Stimulated activated CD4-positive, alpha-beta T cell treated with anti-CD3 and anti-CD28 coated beads, Interleukin-4, amount 100 ng/mL, for 4 hours (primary cell): ENCODE measurements at places on chromosomes 2 and 18.

DNA sequence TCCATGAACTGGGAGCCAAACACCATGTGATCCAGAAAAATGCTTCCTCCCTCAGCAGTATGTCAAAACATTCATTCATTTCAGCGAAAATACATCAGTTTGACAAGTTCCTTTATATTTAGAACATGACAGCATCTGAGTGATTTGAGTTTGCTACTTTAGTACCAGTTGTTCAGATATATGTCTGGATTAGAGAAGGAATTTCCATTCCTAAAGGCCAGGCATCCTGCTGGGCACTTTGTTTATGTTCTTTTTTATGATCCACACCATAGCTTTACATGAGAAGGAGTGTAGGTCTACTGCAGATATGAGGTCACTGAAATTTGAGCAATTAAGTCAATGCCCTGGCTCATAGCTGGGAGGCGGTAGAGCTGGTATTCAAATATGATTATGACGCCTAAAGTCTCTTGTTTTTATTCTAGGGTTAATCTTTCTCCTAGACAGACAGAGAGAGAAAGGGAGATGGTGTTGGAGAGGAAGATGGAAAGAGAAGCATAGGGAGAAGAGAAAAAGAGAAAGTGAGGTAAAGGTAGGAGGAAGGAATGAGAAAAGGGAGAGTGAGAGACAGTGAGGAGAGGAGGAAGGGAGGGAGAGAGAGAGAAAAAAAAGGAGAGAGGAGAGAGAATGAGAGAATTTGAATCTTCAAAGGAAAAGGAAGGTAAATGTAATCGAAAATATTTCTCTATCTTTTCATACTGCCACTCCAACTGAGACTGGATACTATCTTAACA lies 839.5 kb upstream of the FANCL start:
- DNase-seq: no peak

DNA sequence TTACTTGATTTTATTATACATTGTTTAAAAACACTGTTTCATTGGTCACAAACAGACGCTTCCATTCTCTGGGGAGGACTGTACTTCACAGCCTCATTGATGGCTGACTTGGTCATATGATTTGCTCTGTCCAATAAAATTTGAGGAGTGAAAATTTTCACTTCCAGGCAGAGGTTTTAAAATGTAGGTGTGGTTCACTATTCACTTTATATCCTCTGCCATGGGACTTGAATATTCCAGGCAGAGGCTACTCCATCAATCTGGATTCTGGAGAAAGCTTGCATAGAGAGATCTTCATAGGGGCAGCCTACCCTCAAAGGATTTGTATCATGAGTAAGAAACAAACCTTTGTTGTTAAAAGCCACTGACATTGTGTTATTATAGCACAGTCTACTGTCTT lies 56.7 kb downstream of the LDAH start:
- no peak for DNase-seq

- DNase-seq: no peak
These were observed 225.9 kb upstream of the RASGRP3 start for GRCh38 chr2:33250417-33251029.

GRCh38 chr2:6579281-6579680 lies 286.4 kb downstream of the CMPK2 start:
- DNase-seq: no peak

DNA sequence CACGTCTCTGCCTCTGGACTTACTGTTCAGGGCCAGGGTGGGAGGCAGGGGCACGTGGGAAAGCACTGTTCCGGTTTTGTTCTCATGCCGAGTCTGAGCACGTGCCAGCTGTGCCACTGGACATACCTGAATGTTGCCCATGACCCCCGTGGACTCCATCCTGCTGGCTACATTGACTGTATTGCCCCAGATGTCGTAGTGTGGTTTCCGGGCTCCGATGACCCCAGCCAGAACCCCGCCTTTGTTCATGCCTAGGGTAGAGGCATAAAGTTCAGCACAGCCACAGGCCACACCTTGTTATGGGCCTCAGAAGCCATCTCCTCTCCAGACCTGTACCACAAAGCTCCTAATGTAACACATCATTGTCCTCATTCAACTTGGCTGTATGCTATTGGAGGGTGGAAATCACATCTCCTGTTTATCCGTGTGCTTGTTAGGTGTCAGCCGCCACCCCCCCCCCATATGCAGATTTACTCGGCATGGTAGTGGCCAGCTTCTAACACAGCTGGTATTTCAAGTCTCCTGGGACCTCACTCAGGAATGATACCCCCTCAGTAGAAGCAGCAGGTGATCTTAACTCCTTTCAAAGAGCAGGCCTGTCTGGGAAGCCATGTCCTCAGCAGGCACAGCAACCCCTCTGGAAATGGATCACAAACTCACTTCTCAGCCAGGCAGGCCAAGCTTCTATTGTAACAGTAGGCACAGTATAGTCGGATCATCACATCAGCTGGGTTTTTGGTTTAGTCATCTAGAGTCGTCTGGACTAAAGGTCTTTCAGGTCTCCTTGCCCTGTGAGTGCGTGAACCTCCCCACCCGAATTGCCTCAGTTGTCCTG lies 27.6 kb downstream of the CENPO start:
- DNase-seq: no peak

DNA sequence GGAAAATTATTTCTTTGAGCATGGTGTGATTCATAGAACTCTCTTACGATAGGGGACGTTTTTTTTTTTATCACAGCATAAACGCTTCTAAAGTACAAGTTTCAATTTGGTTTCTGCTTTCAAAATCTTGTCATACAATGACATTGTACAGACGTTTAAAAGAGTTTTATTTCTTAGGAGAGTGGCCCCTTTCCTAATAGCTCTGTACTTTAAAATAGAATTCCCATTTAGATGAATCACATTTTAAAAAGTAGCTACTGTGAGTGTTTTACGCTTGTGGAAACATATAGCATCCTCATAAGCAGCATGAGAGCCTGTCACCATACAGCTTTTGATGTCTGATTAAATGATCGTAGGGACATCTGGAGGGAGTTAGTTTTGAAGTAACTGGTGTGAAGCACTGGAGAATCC lies 510.9 kb downstream of the PARD3B start:
- DNase-seq: no peak
